ENCODE measurements at places on chromosomes 7 and 10. TPM values are rescaled to one million over a fixed set of nuclear protein-coding genes. Genes with fewer than 3 reads are reported as not detected.
A peak's percentile ranks its signal among the peaks of the same experiment; 100 is the strongest.

TBXAS1 gene
- 65.4 TPM for total RNA-seq

PON1 gene
- total RNA-seq: 0.49 TPM

ALKBH4 gene
- total RNA-seq: 7.4 TPM

MYH16 gene
- total RNA-seq: not detected

DMBT1 gene
- total RNA-seq: 78.6 TPM

CPVL gene
- total RNA-seq: 31.9 TPM

NACAD gene
- total RNA-seq: 2.3 TPM

DNA sequence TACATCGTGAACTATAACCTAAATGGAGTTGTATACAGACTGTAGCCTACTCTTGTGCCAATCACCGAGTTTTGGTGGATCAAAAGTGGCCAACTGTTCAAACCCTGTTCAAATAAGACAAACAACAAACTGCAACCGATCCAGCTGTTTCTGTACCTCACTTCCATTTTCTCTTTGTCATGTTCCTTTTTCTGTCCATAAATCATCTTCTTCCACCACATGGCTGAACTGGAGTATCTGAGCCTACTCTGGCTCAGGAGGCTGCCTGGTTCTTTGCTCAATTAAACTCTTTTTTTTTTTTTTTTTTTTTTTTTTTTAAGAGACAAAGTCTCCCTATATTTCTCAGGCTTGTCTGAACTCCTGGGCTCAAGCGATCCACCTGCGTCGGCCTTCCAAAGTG, 59.0 kb upstream of the NPVF start:
- H3K4me3 ChIP-seq: no peak overlapping the region
- H3K27ac ChIP-seq: no peak overlapping the region
- no peak for DNase-seq
- no peaks in the 10 kb centered on the region for H3K36me3 ChIP-seq
- no peaks in the 10 kb centered on the region for H3K27me3 ChIP-seq

GRCh38 chr10:133471300-133472109, 17.8 kb downstream of the SCART1 start:
- no peaks in the 10 kb centered on the region for H3K4me1 ChIP-seq
- H3K36me3 ChIP-seq: no peaks in the 10 kb centered on the region
- no peaks in the 10 kb centered on the region for H3K27me3 ChIP-seq
- H3K27ac ChIP-seq: no peak overlapping the region
- DNase-seq: no peak

DNA sequence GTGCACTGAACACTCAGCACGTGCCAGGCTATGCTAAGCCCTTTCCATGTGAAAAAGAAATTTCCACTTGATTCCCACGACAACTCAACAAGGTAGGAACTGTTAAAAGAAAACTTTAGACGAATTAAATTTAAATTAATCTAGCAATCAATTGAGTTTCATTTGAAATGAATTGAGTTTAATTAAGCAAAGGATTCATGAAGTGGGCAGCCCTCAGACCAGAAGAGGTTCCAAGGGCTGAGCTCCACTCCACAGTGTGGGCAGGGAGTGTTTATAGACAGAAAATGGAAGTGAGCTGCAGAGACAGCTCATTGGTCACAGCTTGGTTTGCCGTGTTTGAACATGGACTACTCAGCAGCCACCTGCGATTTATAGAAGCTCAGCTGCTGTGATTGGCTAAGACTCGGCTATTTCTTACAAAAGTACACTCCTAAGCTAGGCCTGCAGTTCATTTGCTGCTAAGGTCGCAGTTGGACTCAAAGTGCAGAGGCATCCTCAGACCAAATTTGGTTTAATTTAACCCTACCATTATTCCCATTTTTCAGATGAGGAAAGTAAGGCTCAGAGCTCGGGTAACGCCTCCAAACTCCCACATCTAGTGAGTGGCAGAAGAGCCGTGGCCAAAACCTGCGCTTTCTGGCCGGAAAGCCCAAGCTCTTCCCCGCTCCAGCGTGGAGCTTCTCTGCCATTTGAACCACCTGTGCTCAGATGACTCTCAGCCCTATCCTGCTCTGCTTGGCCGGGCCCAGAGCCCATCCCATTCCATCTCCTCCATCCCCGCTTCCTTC, 24.9 kb downstream of the CALML3 start:
- H3K27me3 ChIP-seq: no peaks in the 10 kb centered on the region
- no peak overlapping the region for H3K27ac ChIP-seq
- peak; percentile 30 for DNase-seq
- peaks cover 44% of the 10 kb centered on the region for H3K4me1 ChIP-seq

- no peaks in the 10 kb centered on the region for H3K36me3 ChIP-seq
- no peak overlapping the region for H3K4me3 ChIP-seq
- H3K4me1 ChIP-seq: no peaks in the 10 kb centered on the region
- H3K27ac ChIP-seq: no peak overlapping the region
- peaks cover 3% of the 10 kb centered on the region for H3K27me3 ChIP-seq
Observed at GRCh38 chr10:130351466-130352290, 215.5 kb downstream of the GLRX3 start.

GRCh38 chr10:15603446-15604011, 116.2 kb downstream of the ITGA8 start:
- H3K27ac ChIP-seq: no peak overlapping the region
- H3K4me1 ChIP-seq: peaks cover 6% of the 10 kb centered on the region
- H3K36me3 ChIP-seq: no peaks in the 10 kb centered on the region
- no peaks in the 10 kb centered on the region for H3K27me3 ChIP-seq
- DNase-seq: no peak
- no peak overlapping the region for H3K4me3 ChIP-seq

- no peak for DNase-seq
- H3K27ac ChIP-seq: no peak overlapping the region
- no peak overlapping the region for H3K4me3 ChIP-seq
- H3K4me1 ChIP-seq: peaks cover 51% of the 10 kb centered on the region
Observed at GRCh38 chr10:29634105-29634504, 666 bp downstream of the SVIL start.

DNA sequence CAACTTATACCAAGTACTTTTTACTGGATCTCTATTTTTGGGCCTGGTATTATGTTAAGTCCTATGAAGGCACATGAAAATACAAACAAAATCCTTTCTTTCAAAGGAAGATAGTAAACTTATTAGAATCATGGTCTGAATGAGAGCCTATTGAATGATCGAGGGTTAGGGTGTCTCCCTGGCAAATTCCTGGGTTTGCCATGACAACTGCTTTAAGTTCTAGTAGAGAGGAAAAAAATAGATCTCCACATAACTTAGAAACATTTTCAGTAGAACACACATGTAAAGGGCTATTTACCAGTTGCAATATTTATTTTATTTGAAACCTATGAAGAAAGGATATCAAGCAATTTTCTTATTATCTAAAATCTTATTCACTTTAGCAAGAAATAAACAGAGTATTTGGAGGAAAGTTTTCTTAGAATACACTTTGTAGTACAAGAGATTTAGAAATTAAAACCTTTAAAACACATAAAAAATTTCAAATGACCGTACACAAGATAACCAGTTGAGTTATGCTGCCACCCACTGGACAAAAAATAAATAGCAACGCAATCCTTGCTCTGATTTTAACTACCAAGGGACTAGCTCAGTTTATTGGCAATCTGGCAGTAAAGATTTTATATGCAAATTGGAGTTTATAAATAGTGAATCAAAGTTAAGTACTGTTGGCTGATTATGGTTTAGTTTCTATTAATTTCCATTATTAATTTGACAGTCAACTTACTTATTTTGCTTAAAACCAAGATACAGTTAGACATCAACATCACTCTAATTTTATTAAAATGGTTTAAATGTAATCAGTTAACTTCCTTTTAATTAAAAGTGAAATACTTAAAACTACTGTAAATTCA, 33.9 kb downstream of the CACUL1 start:
- no peaks in the 10 kb centered on the region for H3K36me3 ChIP-seq
- H3K4me1 ChIP-seq: peaks cover 6% of the 10 kb centered on the region
- no peak overlapping the region for H3K27ac ChIP-seq
- DNase-seq: no peak
- no peak overlapping the region for H3K4me3 ChIP-seq

All from upper lobe of right lung (tissue), 1 donor.